Left hindlimb (tissue), 1 donor: ENCODE measurements at places on chromosomes 4 and X.

DNA sequence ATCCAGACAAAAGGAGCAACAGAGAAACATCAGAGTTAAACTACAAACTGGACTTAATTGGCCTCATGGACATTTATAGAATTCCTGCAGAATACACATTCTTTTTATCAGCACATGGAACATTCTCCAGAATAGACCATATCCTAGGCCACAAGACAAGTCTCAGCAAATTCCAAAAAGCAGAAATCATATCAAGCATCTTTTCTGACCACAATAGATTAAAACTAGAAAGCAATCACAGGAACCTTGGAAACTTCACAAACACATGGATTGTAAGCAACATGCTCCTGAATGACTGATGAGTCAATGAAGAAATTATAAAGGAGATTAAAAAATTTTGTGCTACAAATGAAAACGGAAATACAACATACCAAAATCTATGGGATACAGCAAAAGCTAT lies 526.7 kb downstream of the PCDH7 start:
- DNase-seq, result no peak

DNA sequence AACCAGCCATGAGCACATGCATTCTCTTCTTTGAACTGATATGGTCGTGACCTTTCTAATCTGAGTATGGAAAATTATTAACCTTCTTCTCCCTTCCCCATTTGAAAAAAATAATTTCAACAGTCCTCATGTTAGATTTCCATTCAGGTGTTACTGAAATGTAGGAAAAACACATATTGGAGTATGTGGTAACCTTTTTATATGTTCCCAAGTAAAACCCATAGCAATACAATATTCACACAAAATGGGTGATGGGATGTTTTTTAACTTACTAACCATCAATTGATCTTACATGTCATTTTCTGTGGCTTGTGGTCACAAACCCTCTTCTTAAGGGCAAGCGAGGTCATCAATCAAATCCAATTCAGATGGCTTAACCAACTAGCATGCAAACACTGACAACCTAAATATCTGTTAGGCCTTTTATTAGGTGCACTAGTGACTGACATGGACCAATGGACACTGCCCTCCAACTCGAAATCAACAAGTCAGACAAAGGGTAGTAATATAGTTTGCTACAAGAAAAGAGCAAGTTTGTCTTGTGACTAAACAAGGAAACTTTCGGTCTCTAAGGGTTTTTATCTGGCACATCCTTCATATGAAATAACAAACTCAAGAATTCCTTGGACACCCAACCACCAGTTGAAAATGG lies 74.3 kb downstream of the CAMK2D start:
- no peak for DNase-seq

DNA sequence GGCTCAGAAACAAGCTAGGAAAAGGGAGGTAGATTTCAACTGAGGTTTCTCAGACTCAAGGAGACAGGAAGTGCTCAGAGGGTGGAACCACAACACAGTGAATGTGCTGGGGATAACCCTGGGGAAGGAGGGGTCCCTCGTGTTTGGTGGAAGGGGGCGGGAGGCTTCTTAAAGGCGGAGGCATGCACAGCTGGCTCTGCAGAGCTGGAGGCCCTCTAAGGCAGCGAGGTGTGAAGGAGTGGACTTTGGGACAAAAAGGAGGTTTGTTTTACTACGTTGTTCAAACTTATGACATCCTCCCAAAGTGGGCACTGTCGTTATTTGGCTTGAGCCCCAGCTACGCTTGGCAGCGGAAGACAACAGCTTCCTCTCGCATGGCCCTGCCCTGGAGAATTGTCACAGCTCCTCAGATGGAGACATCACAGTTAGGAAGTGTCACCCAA lies 21.7 kb upstream of the MTM1 start:
- DNase-seq, result no peak

DNA sequence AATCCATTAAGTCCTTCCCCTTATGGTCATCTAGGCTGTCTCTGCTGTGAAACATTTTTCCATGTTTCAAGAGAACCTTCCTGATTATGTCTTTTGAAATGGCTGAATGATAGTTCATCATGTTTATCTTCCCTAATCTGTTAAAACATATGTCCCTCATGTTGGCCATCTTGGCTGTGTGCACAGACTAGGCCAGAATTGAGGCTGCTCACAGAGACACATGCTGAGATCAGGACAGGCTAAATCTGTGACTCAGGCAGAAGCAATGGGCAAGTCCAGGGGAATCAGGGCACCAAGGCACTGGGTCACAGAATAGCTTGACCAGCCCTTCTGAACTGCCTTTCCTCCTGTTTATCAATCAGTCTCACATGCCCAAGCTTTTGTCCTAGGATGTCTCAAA lies 78.3 kb downstream of the FHDC1 start:
- DNase-seq, result no peak

GRCh38 chr4:137543198-137543597 lies 10.9 kb upstream of the PCDH18 start:
- DNase-seq, result no peak
